ENCODE measurements at places on chromosomes 5 and 9. TPM values are rescaled to one million over a fixed set of nuclear protein-coding genes. Genes with fewer than 3 reads are reported as not detected.

Gene ANKRD20A1
- total RNA-seq, result 0.64 TPM

Gene CFAP90
- not detected for total RNA-seq

Gene FAT2
- total RNA-seq, result not detected

Gene GCNT4
- 2.3 TPM for total RNA-seq

Gene MROH2B
- total RNA-seq, result not detected

Gene SLC45A2
- 0.19 TPM for total RNA-seq

Gene LEAP2
- total RNA-seq, result 3.2 TPM

Gene COL23A1
- total RNA-seq, result 0.27 TPM

Gene FGF18
- 0.10 TPM for total RNA-seq

Measured in activated CD4-positive, alpha-beta T cell treated with anti-CD3 and anti-CD28 coated beads, Interleukin-2, amount 10 ng/mL, durations not matched to agents 7 days and 5 days (primary cell).